ENCODE measurements at places on chromosomes 4 and X.

- no peak for DNase-seq
Observed at GRCh38 chr4:65917486-65917885, 247.2 kb upstream of the EPHA5 start.

DNA sequence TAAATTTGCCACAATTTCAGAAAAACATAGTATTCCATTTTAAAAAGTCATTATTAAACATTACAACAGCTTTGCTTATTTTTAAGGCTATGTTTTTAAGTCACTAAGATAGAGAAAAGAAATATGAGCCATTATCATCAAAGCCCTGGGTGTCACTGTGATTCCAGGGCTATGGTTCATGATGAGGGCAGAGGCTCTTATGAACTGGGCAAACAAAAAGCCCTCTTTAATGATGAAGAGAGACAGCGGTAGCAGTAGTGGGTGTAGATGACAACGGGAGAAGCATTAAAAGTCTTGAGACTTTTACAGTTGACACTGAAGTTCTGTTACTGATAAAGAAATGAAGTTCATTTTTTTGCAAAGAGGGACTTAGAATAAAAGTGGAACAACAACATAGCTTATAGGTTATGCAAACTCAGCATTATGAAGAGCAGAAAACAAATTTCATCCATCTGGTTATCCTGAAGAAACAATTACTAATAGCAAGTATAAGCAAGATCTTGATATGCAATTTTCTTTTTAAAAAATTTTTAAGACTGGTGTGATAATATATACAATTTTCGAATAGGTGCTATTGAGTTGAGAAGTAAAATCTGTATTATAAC is 202.7 kb upstream of the ETNPPL start:
- no peak for DNase-seq

GRCh38 chr4:111546881-111547280 is 598.4 kb upstream of the FAM241A start:
- DNase-seq: no peak

- DNase-seq: no peak
Observed at GRCh38 chr4:55092504-55092903, 32.9 kb downstream of the KDR start.

- DNase-seq: no peak
Observed at GRCh38 chr4:99379571-99379970, 27.0 kb upstream of the ADH1C start.

- DNase-seq: no peak
Observed at GRCh38 chr4:8537041-8537461, 43.1 kb upstream of the GPR78 start.

- DNase-seq: no peak
Observed at GRCh38 chr4:79526641-79527565, 118.9 kb upstream of the GK2 start.

DNA sequence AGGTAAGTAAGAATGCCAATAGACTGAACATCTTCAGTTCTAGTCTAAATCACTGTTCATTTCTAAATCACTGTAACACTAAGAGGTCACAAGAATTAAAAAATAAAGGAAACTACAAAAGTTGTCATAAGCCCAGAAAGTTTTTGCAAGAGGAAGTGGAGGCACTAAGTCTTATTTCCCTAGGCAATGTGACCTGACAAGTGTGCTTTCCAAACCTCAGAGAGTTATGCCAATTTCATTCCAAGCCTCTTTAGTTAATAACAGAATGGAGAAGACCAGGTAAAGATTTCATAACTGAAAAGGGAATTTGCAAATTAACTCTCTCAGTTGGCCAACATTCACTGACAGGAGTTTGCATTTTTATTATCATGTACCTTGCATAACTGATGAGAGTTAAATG is 40.5 kb downstream of the BBS12 start:
- DNase-seq: no peak

- DNase-seq: no peak
Observed at GRCh38 chr4:131304686-131305085, 1844.4 kb upstream of the PCDH10 start.

- no peak for DNase-seq
Observed at GRCh38 chrX:9149501-9150245, 115.7 kb upstream of the FAM9B start.

DNA sequence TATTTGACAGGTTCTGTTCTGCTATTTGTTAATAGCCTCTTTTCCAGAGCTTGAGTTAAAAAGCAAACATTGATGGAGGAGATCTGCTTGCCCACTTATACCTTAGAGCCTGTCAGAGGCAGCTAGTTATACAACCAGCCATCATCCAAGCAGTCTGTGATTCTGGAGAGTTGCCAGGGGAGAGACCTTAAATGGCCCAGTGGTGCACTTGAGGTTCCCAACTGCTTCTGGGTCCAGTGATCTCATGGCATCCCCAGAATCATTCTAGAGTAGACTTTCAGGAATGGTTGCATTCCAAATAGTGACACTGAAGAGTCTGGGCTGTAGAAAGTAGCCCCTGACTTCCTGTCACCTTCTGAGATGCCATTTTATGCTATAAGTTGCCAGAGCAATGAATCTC is 160.7 kb downstream of the FHIP1A start:
- DNase-seq: no peak

GRCh38 chr4:110365761-110366160 is 110.2 kb upstream of the ENPEP start:
- DNase-seq: no peak

Data from germinal center (tissue), 1 donor.